Bronchial epithelial cell (primary cell): ENCODE measurements at places on chromosomes 2 and 18. TPM values are rescaled to one million over a fixed set of nuclear protein-coding genes. Genes with fewer than 3 reads are reported as not detected.

Gene PNPT1
- 30.1 and 30.8 TPM in 2 replicates for total RNA-seq

Gene MAP3K19
- total RNA-seq, result not detected in 2 replicates

Gene ARID5A
- 2.9 and 3.7 TPM in 2 replicates for total RNA-seq

Gene LCT
- under 0.01 TPM in 1 of 2 replicates, not detected in the other for total RNA-seq

Gene COLEC12
- total RNA-seq, result under 0.01 and 0.53 TPM in 2 replicates

Gene CAMKMT
- total RNA-seq, result 9.0 TPM in 2 replicates

Gene POTEF
- not detected in 2 replicates for total RNA-seq

Gene MRO
- not detected in 2 replicates for total RNA-seq

Gene HADHB
- 105 and 135 TPM in 2 replicates for total RNA-seq

Gene C18orf54
- total RNA-seq, result 1.1 and 2.0 TPM in 2 replicates

Gene TMEM247
- total RNA-seq, result not detected in 2 replicates
